T-helper 17 cell (primary cell): ENCODE measurements at places on chromosomes 11 and 22.

DNA sequence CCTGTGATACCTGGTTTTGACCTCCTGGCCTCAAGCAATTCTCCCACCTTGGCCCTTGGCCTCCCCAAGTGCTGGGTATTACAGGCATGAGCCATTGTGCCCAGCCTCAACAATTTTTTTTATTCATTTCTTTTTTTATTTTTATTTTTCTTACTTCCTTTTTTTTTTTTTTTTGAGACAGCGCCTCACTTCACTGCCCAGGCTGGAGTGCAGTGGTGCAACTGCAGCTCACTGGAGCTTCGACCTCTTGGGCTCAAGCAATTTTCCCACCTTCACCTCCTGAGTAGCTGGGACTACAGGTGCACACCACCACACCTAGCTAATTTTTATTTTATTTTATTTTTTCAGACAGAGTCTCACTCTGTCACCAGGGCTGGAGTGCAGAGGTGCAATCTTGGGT, 25.5 kb upstream of the CECR2 start:
- peaks cover 18% of the 10 kb centered on the region for H3K27me3 ChIP-seq
- no peak for DNase-seq
- H3K27ac ChIP-seq = no peak overlapping the region
- no peaks in the 10 kb centered on the region for H3K36me3 ChIP-seq

DNA sequence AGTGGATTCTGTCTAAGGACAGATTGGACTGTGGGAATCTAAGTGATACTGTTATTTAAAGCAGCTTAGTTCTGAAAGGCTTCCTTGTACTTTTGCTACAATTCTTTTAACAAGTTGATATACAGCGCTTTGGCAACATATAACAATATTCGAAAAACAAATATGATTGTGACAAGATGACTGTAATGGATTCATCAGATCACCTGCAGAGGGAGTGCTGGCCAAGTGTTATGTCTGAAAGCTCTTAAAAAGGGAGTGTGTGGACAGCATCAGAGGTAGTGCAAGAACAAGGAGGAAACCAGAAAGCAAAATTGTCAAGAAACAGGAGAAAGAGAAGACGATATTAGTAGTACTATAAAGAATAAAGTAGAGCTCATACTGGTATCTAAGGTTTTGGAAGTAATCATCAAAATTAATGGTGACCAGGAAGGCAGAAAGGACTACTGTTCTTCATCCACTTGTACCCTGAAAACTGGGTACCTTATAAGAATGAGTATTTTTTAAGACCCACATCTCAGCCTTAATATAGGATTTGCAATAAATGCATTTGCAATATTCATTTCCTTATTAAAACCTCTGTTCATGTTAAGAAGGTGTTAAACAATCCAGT, 1112.0 kb upstream of the CCDC90B start:
- no peaks in the 10 kb centered on the region for H3K27me3 ChIP-seq
- H3K4me1 ChIP-seq = no peaks in the 10 kb centered on the region
- H3K4me3 ChIP-seq = no peak overlapping the region
- no peak overlapping the region for H3K27ac ChIP-seq

DNA sequence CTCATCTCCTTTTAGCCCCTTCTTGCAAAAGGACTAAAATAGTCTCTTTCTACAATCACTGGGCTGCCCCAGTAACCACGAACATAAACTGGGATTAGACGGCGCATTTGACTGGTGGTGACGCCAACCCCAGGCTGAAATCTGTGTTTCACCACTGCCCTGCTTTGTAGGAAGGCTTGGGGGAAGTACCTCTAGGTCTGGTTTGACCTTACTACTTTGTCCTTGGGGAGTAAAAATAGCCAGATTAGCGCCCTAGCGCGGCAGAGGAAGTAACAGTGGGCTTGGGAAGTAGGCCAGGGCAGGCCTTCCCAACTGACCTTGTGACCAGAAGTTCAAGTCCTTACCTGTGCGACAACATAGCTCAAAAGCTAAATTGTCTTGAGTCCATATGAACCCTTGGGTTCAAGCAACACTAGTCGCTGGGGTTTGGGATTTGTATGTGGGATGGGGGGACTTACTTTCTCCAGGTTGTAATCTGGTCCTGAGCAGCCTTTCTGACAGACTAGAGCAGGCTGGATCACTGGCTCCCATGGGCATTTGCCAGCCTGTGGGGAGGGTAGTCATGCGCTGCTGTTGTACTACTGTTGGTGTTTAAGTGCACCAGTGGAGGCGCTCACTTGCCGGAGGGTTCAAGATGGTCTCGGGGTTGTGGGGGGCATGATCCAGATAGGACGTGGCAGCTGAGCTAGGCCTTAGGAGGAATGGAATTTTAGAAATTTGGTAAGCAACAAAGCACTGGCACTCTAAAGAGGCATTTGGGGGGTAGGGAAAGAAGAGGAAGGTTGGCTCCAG, 953 bp upstream of the PACS1 start:
- H3K27ac ChIP-seq = peak overlapping the region; percentile 97
- H3K4me3 ChIP-seq = peak overlapping the region; percentile 93
- peaks cover 8% of the 10 kb centered on the region for H3K36me3 ChIP-seq
- no peak for DNase-seq

DNA sequence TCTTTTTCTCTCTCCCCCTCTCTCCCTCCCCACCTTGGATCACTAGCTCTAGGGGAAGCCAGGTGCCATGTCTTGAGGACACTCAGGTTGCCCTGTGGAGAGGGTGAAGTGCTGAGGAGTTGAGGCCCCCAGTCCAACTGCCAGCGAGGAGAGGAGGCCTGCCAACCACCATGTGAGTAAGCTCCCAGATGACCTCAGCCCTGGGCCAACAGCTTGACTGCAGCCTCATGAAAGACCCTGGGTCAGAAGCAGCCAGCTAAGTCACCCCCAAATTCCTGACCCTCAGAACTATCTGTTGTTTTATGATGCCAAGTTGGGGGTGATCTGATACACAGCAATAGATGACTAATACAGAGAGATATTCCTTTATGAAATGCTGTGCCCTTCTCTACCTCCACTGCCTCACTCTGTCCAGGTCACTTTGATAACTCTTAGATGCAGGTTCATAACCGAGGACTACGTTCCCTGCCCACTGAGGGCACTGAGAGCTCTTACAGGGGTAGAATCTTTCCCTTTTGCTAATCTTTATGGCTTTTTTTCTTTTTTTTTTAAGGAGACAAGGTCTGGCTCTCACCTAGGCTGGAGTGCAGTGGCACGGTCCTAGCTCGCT, 8.0 kb downstream of the ARFGAP3 start:
- peaks cover 5% of the 10 kb centered on the region for H3K36me3 ChIP-seq
- peak overlapping the region; percentile 21 for H3K27ac ChIP-seq
- H3K4me1 ChIP-seq = peaks cover 20% of the 10 kb centered on the region
- H3K27me3 ChIP-seq = no peaks in the 10 kb centered on the region
- no peak for DNase-seq
- no peak overlapping the region for H3K4me3 ChIP-seq

- no peak overlapping the region for H3K27ac ChIP-seq
- no peak for DNase-seq
- no peaks in the 10 kb centered on the region for H3K36me3 ChIP-seq
- no peaks in the 10 kb centered on the region for H3K27me3 ChIP-seq
These were observed 116.0 kb upstream of the DDI1 start for GRCh38 chr11:103920449-103920848.
